ENCODE measurements at places on chromosomes 6 and 20.

DNA sequence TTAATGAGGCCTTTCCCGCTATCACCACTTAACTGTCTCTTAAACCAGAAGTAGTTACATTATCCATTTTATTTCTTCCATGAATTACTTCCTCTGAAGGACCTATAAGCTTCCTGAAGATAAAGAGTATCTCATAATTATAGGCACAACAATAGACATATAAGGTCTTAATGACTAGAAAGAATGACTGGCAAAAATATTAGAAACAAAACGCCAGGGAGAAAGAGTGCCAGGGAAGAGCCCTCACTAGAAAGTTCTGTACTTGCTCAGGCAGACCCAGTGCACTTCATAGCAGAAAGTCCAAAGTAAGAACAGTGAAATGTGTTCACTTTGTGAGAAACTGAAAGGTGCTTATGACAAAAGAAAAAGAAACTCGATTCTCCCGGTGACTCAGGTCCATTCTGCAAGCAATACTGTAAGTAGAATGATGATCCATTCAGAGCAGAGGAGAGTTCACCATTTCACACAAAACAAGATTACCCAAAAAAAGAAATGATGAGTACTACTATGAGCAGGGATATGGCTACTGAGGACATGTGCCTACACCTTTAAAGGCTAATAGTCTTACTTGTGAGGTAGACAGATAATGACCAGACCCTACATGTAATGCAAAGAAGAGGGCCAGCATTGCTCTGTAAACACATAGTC is 5.5 kb downstream of the ZNF334 start:
- no peak for DNase-seq

- no peak for DNase-seq
These were observed 149.2 kb downstream of the JARID2 start for GRCh38 chr6:15395087-15395486.

DNA sequence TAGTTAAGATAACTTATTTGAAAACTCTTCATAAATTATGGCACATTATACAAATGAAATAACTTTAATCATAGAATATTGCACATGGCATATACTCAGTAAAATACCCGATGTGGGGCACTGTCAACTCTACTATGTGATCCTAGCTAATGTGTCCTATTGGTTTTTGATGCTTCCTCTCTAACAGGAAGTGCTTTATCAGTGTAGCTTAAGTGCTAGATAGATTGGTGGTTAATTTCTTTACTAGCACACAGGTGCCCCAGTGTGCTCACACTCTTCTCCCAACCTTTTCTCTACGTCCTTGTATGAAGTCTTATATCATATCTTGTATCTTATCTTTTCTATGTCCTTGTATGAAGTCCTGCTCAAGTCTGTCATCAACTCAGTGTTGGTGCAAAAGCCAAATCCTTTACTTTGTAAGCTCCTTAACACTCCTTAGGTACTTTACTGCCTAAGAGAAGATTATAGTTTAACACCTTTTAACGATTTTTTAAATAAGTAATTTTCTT is 358.9 kb downstream of the CENPW start:
- no peak for DNase-seq

DNA sequence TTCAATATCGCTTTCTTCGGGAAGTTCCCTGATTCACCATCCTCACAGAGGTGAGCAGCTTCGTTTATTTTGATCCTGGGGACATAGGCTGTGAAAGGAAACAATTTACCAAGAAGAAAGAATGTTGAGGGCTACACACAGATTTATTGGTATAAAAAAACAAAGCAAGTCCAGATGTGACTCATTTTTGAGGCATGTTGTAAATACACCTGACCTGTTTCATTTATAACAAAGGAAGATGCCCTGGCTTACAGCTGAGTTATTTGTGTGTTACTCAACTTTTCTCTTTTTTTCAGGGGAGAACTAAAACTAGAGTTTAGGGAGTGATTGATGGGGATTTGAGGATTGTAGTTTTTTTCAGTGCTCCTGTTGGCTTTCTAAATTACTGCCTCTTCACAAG is 489.5 kb downstream of the CBLN4 start:
- no peak for DNase-seq

GRCh38 chr6:89928604-89929003 is 34.3 kb downstream of the GJA10 start:
- no peak for DNase-seq

All from epithelial cell of proximal tubule (primary cell).